ENCODE measurements at places on chromosomes 3 and 15. TPM values are rescaled to one million over a fixed set of nuclear protein-coding genes. Genes with fewer than 3 reads are reported as not detected.

- H3K36me3 ChIP-seq = no peaks in the 10 kb centered on the region
- no peak for DNase-seq
- H3K4me3 ChIP-seq = no peak overlapping the region
- no peaks in the 10 kb centered on the region for H3K27me3 ChIP-seq
- no peaks in the 10 kb centered on the region for H3K4me1 ChIP-seq
These were observed 327.9 kb upstream of the EPHA3 start for GRCh38 chr3:88779482-88779881.

- no peak overlapping the region for H3K4me3 ChIP-seq
- H3K27ac ChIP-seq = no peak overlapping the region
- H3K4me1 ChIP-seq = peaks cover 15% of the 10 kb centered on the region
- no peak for DNase-seq
- no peaks in the 10 kb centered on the region for H3K36me3 ChIP-seq
These were observed 125.6 kb upstream of the TBL1XR1 start for GRCh38 chr3:177322881-177323280.

DNA sequence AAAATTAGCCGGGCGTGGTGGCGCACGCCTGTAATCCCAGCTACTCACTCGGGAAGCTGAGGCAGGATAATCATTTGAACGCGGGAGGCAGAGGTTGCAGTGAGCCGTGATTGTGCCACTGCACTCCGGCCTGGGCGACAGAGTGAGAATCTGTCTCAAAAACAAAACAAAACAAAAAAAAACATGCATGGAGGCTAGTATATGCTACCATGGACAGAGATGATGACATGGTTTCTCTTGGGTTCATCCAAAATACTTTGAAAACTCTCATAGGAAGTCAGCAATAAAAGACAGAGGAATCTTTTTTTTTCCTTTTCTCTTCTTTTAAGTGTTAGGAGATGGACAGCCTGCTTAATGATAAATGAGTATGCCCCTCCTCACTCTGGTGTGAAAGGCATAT is 137.7 kb upstream of the MB21D2 start:
- H3K4me1 ChIP-seq = no peaks in the 10 kb centered on the region
- no peak overlapping the region for H3K4me3 ChIP-seq
- no peak overlapping the region for H3K27ac ChIP-seq

The RTP3 gene
- total RNA-seq = not detected

The ST8SIA2 gene
- not detected for total RNA-seq

All from T-helper 17 cell (primary cell).